Osteocyte (in vitro differentiated cells): ENCODE measurements at places on chromosomes 12 and 14. TPM values are rescaled to one million over a fixed set of nuclear protein-coding genes. Genes with fewer than 3 reads are reported as not detected.

DNA sequence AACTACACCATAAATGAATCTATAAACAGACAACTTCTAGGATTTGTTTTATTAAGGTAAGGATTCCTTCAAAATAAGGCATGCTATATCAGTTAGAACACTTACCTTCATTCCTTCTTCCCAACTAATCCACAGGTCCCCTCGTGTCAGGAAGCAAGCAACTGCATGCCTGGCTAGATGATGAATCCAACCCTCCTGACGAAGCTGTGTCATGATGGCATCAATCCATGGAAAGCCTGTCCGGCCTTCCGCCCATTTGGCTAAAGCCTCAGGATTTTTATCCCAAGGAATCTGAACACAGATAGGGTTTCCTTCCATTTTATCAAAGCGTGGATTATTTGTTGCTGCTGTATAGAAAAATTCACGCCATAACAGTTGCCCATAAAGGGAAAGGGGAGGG, 12.5 kb upstream of the MTERF2 start:
- DNase-seq: no peak

DNA sequence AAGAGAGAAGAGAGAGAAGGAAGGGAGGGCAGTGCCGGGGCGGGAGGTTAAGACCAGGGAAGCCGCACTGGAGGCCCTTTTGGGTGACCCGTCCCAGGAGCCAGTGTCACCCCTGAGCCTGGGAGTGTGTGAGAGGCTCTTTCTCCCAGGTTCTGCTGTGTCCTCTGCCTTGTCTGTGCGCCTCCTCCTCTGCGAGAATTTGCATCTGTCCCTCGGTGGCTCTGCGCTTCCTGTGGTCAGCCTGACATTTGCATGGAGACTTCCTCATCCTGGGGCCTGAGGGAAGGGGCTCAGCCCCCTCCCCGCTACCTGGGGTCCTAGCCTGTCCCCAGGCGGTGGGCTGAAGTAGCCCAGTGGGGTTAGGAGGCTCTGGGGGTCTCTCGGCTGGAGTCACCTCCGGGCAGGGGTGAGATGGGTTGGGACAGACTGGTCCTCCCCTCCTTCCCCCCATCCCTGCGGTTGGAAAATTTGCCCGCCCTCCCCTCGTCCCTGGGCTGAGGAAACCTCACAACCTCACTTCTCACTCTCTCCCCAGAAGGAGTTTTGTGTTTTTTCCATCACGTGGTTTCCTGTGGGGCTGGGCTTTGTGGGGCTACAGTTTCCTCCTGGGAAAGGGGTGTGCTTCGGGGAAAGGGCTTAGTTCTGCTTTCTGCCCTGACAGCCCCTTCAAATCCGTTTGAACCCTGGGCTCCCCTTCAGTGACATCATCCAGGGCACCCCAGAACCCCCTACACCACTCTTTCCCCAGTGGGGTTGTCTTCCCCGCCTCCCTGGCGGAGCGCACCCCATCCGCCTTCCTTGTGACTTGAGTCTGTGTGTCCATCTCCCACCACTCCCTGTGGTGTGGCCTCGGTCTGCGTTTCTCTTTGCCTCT, 2.5 kb downstream of the PTPN6 start:
- no peak for DNase-seq

Gene SLC5A8
- not detected in 2 replicates for total RNA-seq

GRCh38 chr12:114444422-114445279, 38.7 kb upstream of the TBX5 start:
- DNase-seq: no peak

GRCh38 chr12:18747895-18748294, 10.0 kb downstream of the CAPZA3 start:
- no peak for DNase-seq

DNA sequence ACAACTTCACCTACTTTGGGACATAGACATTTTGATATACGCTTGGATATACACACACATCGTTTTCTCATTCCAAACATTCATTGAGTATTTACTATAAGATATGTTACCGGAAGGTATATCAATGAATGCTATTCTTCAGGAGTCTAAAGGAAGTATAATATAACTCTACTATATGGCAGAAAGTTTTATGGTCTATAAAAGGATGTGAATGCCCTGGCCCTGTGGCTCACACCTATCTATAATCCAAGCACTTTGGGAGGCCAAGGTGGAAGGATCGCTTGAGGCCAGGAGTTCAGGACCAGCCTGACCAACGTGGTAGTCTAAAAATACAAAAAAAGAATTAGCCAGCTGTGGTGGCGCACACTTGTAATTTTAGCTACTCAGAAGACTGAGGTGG, 5.6 kb downstream of the NRIP2 start:
- DNase-seq: no peak

Gene OR6C2
- not detected in 2 replicates for total RNA-seq

Gene LALBA
- total RNA-seq: not detected in 2 replicates

GRCh38 chr12:114627393-114627792, 56.6 kb downstream of the TBX3 start:
- no peak for DNase-seq

Gene SLC48A1
- total RNA-seq: 21.2 and 21.6 TPM in 2 replicates

- DNase-seq: no peak
Measured at GRCh38 chr12:26102953-26103352, 21.9 kb downstream of the BHLHE41 start.

GRCh38 chr14:73008501-73008900, 18.4 kb downstream of the ZFYVE1 start:
- DNase-seq: no peak

Gene IL23A
- total RNA-seq: not detected in 2 replicates

Gene DRAM1
- 18.2 and 20.0 TPM in 2 replicates for total RNA-seq

- no peak for DNase-seq
Measured at GRCh38 chr14:24277071-24277470, 5.7 kb upstream of the RABGGTA start.

DNA sequence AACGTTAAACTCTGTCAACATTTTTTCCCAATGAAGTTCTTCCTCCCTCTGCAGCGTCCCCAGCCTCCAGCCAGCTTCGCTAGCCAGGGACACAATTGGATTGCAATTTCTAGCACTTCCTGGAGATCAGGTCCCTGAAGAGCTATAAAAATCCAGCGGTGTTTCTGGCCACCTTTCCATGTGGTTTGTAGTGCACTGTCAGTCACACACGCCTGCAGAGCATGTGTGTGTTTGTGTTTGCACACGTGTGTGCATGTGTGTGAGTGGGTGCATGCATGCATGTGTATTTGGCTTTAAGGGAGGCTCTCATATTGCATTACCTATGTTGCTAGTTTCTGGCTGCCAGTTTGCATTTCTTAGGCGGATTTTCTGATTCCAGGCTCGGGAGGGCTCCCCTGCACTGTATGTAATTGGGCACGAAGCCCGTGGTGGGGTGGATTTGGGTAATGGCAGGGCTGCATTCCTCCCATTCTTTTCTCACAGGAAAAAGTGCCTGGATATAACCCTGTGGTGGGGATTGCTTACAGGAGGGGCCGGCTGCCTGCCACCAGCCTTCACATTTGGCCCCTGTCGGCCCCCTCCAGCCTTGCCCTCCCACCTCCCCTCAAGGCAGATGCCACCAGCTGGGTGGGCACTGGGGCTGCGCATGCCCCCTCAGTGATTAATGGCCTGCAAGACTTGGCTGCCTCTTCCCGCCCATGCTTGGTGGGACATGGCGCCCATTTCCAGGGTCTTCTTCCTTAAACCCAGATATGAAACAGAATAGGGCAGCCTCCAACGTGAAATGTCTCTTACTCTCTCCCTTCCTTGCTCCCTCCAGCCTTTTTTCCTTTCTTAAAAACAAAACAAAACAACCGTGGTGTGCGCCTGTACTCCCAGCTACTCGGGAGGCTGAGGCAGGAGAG, 74.0 kb downstream of the TSPAN9 start:
- no peak for DNase-seq

GRCh38 chr12:103924761-103925641, 5.2 kb upstream of the HSP90B1 start:
- no peak for DNase-seq

GRCh38 chr14:77064521-77065178, 33.4 kb upstream of the CIPC start:
- DNase-seq: no peak

GRCh38 chr12:99906786-99907579, 77.8 kb downstream of the ANKS1B start:
- DNase-seq: no peak

Gene PIANP
- 3.9 and 5.2 TPM in 2 replicates for total RNA-seq

Gene SPX
- 9.4 and 11.6 TPM in 2 replicates for total RNA-seq

Gene TAS2R7
- not detected in 2 replicates for total RNA-seq

- DNase-seq: no peak
Measured at GRCh38 chr12:99917711-99918402, 66.9 kb downstream of the ANKS1B start.

GRCh38 chr12:41967668-41968500, 176.8 kb downstream of the GXYLT1 start:
- DNase-seq: no peak

DNA sequence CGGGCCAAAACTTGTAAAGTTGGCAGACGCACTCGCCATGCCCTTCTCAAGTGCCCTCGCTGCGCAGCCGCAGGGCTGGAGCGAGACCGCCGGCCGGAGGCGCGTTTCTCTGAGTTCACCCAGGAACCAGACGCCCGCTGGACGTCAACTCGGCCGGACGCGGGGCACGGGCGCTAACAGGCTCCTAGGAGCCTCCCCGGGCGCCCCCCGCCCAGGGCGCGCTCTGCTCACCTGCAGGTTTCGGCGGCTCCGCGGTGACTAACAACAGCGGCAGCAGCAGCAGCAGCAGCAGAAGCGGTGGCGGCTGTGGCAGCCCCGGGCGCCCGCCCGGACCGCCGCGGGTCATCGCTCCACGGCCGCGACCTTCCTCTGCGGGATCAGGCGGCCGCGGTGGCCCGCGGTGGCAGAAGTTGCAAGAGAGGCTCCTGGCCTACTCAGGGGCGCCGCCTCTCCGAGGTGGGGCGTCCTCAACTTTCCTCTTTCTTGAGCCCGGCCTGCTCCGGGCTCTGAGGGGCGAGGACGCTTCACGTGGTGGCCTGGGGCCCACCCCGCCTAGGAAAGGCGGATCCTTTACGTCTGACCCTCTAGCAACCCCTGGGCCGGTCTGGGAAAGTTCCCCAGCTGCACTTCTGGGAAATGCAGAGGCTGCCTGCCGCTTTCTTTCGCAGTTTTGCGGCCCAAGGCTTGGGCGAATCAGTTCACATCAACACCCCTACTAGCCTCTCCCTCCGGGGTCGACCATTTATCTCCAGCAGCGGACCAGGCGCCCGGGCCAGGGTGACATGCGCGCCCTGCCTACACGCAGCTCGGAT, at the start of gene PLBD1:
Gene PLBD1, minus strand, starts transcription at position 533 of the 812 bp plus-strand sequence. Its CDS starts 187 bp downstream, at position 346.
- DNase-seq: no peak

Gene HCAR3
- total RNA-seq: not detected in 2 replicates

Gene FLVCR2
- total RNA-seq: 0.94 and 1.2 TPM in 2 replicates

Gene SARNP
- total RNA-seq: 55.6 and 56.1 TPM in 2 replicates

Gene ARPC3
- total RNA-seq: 194 and 221 TPM in 2 replicates

- DNase-seq: no peak
Measured at GRCh38 chr12:94879542-94879941, 124.0 kb downstream of the NDUFA12 start.

GRCh38 chr14:64708148-64709004, 4.2 kb downstream of the PLEKHG3 start:
- DNase-seq: no peak

Gene ADAMTS20
- total RNA-seq: not detected in 2 replicates

Gene CACNA2D4
- not detected in 2 replicates for total RNA-seq

Gene LRP10
- total RNA-seq: 171 and 182 TPM in 2 replicates

Gene HHIPL1
- 2.0 and 2.7 TPM in 2 replicates for total RNA-seq

DNA sequence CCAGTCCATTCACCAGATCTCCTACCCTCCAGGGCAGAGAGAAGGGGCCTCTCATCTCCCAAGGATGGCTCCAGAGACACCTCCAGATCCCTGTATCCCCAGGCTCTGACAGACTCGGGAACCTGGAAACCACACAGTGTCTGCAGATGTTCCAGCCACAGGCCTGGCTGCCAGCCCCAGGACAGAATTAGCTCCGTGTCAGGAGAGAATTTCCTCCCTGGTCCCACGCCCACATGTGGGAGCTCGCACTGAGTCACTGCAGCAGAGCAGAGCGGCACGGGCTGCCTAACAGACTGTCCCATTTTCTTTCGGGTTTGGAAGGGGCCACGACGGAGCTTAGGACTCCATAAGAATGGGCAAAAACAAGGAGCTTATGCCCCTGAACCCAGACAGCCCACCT, 33.6 kb downstream of the CMKLR1 start:
- DNase-seq: peak; percentile 93

- DNase-seq: no peak
Measured at GRCh38 chr12:11896417-11896929, 174.3 kb upstream of the BCL2L14 start.

DNA sequence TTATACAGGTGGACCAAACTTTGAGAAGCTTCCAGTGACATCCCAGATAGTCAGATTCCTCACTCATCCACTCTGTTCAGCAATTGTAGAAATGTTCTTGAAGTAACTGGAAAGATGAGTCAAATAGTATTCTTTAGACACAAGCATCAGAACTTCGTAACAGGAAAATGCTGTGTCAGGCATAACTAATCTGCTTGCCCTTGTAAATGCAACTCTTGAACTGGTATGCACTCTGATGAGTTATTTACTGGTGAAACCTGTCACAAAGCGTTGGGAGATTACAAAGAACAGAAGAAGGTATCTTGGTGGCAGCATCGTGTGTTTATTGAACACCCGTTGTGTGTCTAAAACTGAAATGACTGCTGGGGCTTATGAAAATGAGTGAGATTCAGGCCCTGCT, 10.8 kb upstream of the DUSP6 start:
- no peak for DNase-seq

GRCh38 chr14:46279327-46279726, 372.3 kb downstream of the RPL10L start:
- DNase-seq: no peak

GRCh38 chr12:81465876-81466275, 293.3 kb downstream of the PPFIA2 start:
- DNase-seq: no peak

DNA sequence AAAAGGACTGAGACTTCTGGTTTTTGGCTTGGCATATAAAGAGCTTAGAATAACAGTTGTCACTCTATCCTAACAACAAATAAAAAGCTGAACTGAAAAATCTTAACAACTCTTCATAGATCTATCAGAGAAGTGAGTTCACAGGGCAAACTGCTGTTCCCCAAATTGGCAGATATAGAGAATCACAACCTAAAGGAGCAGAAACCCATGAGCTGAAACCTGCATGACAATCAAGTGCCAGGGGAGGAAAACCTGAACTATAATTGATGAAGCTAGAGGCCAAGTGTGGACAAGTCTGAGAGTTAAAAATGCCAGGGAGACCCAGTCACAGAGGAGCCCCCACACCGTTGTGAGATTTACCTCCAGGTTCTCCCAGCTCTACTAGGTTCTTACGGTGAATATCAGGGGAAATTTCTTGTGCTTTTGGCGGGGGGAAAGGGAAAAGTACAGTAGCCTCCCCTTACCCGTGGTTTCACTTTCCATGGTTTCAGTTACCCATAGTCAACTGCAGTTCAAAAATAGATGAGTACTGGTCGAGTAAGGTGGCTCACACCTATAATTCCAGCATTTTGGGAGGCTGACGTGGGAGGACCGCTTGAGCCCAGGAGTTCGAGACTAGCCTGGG, 53.9 kb downstream of the ATF7 start:
- no peak for DNase-seq
